ENCODE measurements at places on chromosomes 4 and X. TPM values are rescaled to one million over a fixed set of nuclear protein-coding genes. Genes with fewer than 3 reads are reported as not detected.
A peak's percentile ranks its signal among the peaks of the same experiment; 100 is the strongest.

The LIAS gene
- 24.3 TPM for total RNA-seq

The SOWAHD gene
- total RNA-seq = 0.26 TPM

GRCh38 chr4:740656-741282, 35.1 kb downstream of the PCGF3 start:
- no peak for ATAC-seq

DNA sequence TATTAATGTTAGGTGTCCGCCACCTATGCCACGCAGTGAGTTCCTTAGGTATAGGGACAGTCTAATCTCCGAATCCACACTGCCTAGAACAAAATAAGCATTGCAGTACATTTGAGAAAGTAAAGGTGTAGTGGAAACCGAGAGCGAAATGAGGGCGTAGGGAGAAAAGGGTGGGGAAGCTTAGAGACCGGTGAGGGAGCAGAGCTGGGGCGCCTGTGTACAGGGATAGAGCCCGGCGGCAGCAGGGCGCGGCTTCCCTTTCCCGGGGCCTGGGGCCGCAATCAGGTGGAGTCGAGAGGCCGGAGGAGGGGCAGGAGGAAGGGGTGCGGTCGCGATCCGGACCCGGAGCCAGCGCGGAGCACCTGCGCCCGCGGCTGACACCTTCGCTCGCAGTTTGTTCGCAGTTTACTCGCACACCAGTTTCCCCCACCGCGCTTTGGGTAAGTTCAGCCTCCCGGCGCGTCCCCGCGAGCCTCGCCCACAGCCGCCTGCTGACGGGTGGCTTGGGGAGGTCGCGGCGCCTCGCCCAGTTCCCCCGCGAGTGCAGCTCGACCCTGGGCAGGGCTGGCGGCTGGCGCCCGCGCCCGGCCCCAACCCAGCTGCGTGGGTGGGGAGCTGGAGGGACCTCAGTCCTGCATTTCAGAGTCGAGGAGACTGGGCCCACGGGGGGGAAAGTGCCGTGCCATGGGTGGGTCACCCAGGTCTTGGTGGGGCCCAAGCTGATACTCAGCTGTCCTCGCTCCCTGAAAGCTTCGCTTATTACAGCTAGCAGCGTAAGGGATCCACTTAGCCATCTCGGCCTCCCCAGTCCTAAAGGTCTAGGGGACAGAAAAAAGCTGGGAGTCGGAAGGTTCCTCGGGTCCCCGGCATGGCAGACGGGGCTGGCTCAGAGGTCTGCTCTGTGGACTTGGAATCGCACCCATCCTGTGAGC, at the start of gene ANXA3:
ANXA3 (plus strand) TSS at position 351 of the 932 bp plus-strand sequence. CDS start 2,704 bp downstream, outside the sequence.
- ATAC-seq = no peak

DNA sequence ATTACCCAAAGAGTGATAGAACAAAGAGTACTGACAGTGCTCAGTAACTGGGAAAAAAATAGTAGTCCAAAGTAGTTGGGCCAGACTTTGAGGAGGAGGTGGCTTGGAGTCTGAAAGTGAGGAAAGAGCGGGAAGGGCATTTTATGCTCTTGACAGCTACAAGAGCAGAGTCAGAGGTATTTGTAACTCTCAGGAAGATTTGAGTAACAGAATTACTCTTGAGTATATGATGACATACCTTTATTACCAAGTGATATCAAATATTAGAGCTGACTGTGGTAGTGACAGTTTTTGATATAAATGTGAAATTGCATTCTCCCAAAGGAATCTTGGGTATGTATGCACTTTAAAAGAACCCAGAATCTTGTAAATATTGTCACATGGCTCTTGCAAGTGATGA, 2.2 kb downstream of the SLAIN2 start:
- no peak for ATAC-seq

- peak; percentile 58 for ATAC-seq
Observed at GRCh38 chr4:2817701-2818350, 24.9 kb downstream of the SH3BP2 start.

GRCh38 chrX:75181721-75182120, 25.6 kb upstream of the ABCB7 start:
- ATAC-seq = no peak

DNA sequence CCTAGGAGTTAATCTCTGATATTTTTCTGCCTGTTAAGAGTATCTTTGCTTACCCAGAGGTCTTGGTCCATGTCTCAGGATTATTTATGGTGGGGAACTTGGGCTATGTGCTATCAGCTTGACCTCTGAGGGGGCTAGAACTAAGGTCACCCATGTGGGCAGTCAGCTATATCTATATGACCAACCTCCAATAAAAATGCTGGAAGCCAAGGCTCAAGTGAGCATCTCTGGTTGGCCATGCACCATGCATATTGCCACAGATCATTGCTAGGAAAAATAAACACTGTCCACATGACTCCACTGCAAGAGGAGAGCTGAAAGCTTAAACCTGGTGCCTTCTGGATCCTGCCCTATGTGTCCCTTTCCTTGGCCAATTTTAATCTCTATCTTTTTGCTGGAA, 196.5 kb upstream of the SLC7A11 start:
- no peak for ATAC-seq

- ATAC-seq = no peak
Observed at GRCh38 chr4:8274765-8275547, 5.4 kb downstream of the HTRA3 start.

GRCh38 chr4:164872481-164872880, 4.5 kb upstream of the APELA start:
- ATAC-seq = no peak

DNA sequence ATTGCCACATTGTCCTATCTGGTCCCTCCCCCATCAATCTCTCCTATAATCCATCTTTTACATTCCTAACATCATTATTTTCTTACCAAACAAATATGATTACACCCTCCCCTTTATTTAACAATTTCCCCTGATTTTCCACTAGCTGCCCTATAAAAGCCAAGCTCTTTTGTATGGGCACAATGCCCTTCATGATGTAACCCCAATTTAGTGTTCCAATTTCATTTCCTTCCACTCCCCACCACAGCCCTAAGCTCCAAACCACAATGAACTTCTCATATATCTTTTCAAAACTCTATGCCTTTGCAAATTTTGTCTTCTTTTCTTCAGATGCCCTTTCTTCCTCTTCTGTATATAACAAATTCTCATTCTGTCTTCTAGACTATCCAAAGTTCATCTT, 39.5 kb upstream of the PTPN13 start:
- ATAC-seq = peak; percentile 49

DNA sequence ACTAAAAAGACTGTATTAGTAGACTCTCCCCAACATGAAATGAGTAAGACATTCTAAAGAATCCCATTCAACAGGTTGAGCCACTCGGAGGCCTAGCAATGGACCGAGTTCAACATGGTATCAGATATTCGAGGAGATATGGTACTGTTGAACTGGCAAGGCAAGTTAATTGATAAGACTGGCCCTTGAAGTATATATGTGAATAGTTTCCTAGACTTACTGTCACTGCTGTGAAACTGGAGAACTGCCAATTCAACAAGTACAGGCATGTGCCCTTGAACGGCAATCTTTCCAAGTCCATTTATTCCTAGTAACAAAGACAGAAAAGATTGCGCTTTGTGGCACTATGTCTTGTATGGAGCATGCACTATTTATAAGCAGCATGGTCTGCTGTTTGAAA, 24.4 kb downstream of the FAT1 start:
- ATAC-seq = no peak
